ENCODE measurements at places on chromosomes 16 and 17. TPM values are rescaled to one million over a fixed set of nuclear protein-coding genes. Genes with fewer than 3 reads are reported as not detected.

The SNAI3 gene
- not detected for total RNA-seq

The BCAS3 gene
- total RNA-seq = 69.3 TPM

GRCh38 chr16:66984892-66985311 lies 3.5 kb upstream of the CES4A start:
- no peak overlapping the region for H3K4me3 ChIP-seq
- no peaks in the 10 kb centered on the region for H3K4me1 ChIP-seq
- H3K36me3 ChIP-seq = no peaks in the 10 kb centered on the region
- no peaks in the 10 kb centered on the region for H3K27me3 ChIP-seq
- no peak overlapping the region for H3K27ac ChIP-seq

DNA sequence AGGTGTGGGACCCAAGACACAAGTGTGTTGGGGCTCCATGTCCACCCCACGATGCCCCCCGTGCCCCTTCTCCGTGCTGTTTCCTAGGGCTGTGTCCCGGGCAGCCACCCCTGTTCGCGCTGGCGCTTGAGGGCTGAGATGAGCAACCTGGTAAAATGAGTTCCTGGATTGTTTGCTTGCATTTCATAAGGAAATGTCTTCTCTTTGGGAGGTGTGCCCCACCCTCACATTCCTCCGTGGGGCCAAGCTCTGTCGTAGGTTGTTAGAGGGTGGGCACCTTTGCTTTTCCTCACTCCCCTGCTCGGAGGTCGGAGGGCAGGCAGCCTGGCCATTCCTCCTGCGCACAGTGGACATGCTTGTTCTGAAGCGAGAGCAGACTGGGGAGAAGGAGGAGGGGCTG lies 171.3 kb upstream of the CHMP6 start:
- H3K4me3 ChIP-seq = no peak overlapping the region
- H3K4me1 ChIP-seq = no peaks in the 10 kb centered on the region
- H3K36me3 ChIP-seq = no peaks in the 10 kb centered on the region
- no peaks in the 10 kb centered on the region for H3K27me3 ChIP-seq
- no peak overlapping the region for H3K27ac ChIP-seq

The HSPB9 gene
- not detected for total RNA-seq

- H3K27ac ChIP-seq = no peak overlapping the region
- H3K27me3 ChIP-seq = no peaks in the 10 kb centered on the region
- H3K36me3 ChIP-seq = no peaks in the 10 kb centered on the region
- H3K4me3 ChIP-seq = no peak overlapping the region
- DNase-seq = no peak
- H3K4me1 ChIP-seq = no peaks in the 10 kb centered on the region
These were observed 15.5 kb downstream of the SPACA3 start for GRCh38 chr17:33007186-33007585.

The KRT9 gene
- 0.42 TPM for total RNA-seq
